Adipocyte (in vitro differentiated cells): ENCODE measurements at places on chromosomes 5 and 9.
A peak's percentile ranks its signal among the peaks of the same experiment; 100 is the strongest.

- peak; percentile 74 for DNase-seq
Observed at GRCh38 chr5:44332285-44332971, 56.8 kb downstream of the FGF10 start.

- peak; percentile 10 for DNase-seq
Observed at GRCh38 chr5:115168829-115169486, 750 bp downstream of the TRIM36 start.

- no peak for DNase-seq
Observed at GRCh38 chr5:145971108-145971507, 34.7 kb downstream of the SH3RF2 start.

DNA sequence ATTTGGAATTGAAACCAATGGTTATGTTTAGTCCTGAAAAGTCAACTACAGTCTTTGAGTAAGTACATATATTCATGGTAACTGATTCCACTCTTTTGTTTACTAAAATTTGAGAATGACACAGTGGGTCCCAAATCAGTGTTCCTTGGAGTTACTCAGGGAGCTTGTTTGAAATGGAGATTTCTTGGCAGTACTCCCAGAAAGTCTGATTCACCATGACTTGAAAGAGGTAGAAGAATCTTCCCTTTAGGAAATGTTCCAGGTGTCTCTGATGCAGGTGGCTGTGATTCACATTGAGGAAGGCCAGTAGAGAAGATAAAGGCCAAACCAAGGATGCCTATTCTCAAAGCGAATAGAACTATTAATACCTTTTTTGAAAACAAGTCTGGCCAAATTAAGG lies 1078.3 kb downstream of the CDH12 start:
- DNase-seq, result no peak

GRCh38 chr9:115439641-115440040 lies 321.7 kb upstream of the TNC start:
- no peak for DNase-seq

DNA sequence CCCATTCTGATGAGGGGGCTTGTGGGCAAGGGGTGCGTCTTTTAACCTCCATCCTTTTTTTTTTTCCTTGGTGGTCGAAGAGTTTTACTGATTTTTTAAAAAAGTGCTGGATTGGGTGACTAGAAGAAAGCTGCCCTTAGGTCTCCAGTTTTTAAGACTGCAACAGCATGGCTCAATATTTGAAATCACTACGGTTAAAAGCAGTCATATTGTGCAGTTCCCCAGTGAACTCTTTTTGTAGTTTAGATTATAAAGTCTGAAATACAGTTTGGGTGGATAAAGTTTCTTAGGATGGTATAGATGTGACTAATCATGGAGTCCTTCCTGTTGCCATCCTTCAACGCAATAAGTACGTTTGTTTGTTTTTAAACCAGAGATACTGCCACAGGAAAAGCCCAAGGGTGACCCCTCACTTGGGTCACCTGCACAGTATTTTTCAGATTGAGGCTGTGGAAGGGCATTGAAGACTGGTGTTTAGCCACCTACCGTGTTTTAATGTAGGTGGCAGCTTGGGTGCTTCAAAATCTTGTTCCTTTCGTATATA lies 520 bp upstream of the DHFR start:
- no peak for DNase-seq

GRCh38 chr9:20622330-20623020 lies at the start of gene MLLT3:
MLLT3 (minus strand) TSS chr9:20622499.
- peak; percentile 98 for DNase-seq

GRCh38 chr5:29518176-29518575 lies 1675.3 kb upstream of the CDH6 start:
- no peak for DNase-seq

DNA sequence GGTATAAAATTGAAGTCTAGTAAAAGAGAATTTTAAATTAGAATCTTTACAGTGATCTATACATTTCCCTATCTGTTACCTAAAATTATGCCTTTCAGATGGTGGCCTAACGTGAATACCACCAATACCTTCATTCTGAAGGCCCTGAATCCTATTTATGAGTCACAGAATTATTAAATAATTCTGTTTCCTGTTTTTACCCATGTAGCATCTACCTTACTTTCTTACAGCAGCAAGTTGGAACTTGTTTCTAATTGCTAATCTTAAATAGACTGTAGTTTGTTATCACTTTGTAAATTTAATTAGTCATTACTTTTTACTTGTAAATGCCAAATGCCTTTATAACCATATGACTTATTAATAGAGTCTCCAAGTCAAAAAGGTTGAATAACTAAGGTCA lies 135.0 kb downstream of the PDE4D start:
- no peak for DNase-seq

- no peak for DNase-seq
Observed at GRCh38 chr5:58314356-58315210, 145.3 kb downstream of the PLK2 start.

- no peak for DNase-seq
Observed at GRCh38 chr9:92640398-92641091, 29.4 kb downstream of the IPPK start.

- DNase-seq, result no peak
Observed at GRCh38 chr5:76717222-76718083, 1.5 kb downstream of the F2R start.

GRCh38 chr5:137751869-137752491 lies 2.2 kb downstream of the HNRNPA0 start:
- DNase-seq, result peak; percentile 94

GRCh38 chr9:97176206-97176605 lies 131.3 kb upstream of the CCDC180 start:
- DNase-seq, result no peak

GRCh38 chr5:139960723-139961383 lies 82.2 kb downstream of the NRG2 start:
- DNase-seq, result no peak

- no peak for DNase-seq
Observed at GRCh38 chr9:89786655-89787054, 181.8 kb downstream of the GADD45G start.

GRCh38 chr5:134995850-134996402 lies 28.2 kb downstream of the CATSPER3 start:
- DNase-seq, result no peak

DNA sequence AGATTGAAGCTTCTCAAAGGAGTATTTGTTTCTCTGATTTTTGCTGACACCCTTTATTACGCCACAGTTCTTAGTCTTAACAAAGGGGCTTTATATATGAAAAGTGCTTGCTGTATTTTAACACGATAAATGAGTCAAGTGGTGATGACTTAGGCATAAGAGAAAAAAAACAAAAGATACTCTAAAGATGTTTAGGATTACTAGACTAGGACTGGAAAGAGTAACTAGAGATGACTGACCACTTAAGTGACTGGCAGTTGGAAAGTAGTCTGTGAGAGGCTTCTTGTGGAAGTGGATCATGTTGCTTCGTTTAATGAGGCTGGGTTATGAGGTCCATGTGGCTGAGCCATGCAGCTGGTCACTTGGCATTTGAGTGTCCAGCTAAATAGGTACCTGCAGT lies 69.4 kb upstream of the ACTBL2 start:
- DNase-seq, result no peak

- no peak for DNase-seq
Observed at GRCh38 chr5:145778144-145778900, 56.8 kb downstream of the PRELID2 start.

- DNase-seq, result no peak
Observed at GRCh38 chr5:157772127-157772526, 28.6 kb downstream of the LSM11 start.

DNA sequence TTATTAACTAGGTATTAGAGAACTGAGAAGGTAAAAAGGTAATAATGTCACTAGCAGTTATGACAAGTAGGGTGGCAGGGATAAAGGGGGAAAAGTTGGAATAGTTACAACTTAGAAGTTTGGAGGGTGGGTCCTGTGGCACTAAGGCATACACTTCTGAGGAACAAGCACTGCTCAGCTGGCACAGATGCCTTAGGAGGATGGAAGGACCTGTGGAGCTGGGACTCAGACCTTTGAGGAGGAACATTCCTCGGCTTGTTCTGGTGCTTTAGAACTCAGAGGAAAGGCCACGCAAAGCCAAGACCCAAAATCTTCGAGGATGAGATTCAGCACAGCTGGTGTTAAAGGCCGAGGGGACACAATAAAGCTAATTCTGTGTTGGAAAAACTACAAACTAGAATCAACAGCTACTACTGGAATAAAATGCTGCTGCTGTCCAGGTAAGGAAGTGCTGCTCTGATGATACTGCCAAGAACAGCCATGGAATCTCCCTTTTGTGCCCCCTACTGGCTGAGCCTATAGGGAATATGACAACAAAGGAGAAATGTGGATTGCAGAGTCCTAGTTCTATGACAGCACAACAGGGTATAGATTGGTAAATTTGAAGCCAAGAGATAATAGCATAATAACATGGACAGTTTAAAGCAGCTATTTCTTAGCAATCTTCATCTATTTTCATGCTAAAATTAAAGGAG lies 126.7 kb downstream of the SLC25A46 start:
- peak; percentile 27 for DNase-seq

- no peak for DNase-seq
Observed at GRCh38 chr5:81207009-81207408, 26.1 kb upstream of the CKMT2 start.

- no peak for DNase-seq
Observed at GRCh38 chr5:143453720-143454119, 50.2 kb upstream of the NR3C1 start.

DNA sequence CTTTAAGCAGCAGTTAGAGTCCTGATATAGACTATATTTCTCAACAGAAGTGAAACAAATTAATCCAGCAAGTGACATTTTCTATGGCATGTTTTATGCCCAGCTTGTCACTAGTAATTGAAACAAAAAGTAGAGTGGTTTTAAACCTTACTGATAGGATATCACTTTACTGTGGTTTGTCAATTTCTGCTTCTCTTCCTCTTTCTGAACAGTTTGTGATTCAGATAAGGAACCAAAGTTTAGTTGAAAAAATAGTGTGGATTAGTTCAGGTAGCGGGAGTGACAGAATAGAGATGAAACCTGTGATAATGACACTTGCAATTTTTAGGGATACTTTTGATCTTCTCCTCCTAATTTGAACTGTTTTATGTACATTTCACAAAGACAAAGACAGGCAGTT lies 485.7 kb upstream of the EDIL3 start:
- DNase-seq, result no peak

GRCh38 chr9:77125665-77126064 lies 51.7 kb upstream of the VPS13A start:
- DNase-seq, result no peak

DNA sequence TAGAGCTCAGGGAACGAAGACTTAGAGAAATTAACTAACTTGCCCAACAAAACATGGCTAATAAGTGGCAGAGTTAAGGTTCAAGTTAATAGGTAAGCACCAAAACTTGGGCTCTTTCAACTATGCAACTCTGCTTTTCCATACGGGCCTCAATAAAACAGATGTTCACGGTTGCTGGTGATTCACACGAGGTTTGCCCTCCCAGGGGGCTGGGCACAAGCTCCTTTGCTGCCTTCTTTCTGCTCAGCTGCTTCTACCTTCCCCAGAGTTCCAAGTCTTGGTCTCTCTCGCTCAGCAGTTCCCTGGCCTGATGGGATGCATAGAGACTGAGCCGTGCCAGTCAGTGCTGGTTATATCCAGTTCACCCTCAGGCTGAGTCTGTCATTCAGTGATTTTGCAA lies 217.9 kb downstream of the SREK1 start:
- DNase-seq, result no peak

- DNase-seq, result peak; percentile 42
Observed at GRCh38 chr5:144189800-144190429, 19.2 kb downstream of the KCTD16 start.

DNA sequence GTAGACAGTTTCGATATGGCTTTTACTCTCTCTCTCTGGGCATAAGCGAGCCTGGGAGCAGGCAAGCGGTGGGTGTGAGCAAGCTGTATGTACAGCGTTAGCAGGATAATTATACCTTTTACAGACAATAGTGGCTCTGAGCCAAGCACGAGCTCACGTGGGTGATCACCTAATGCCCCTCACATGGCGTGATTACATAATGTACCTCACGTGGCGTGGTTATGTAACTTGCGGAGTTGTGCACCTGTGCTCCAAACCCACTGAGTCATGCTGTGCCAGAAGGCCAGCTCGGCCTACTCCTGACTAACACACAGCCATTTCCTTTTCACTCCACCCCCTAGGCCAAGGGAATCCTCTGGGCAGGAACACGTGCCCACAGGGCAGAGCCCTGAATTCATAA lies 797.2 kb downstream of the EFNA5 start:
- DNase-seq, result no peak

GRCh38 chr5:91311697-91312501 lies 71.2 kb downstream of the ARRDC3 start:
- DNase-seq, result peak; percentile 94
